ENCODE measurements at places on chromosomes 1 and 21.

- DNase-seq = no peak
These were observed 175.7 kb downstream of the GPR52 start for GRCh38 chr1:174623324-174624035.

DNA sequence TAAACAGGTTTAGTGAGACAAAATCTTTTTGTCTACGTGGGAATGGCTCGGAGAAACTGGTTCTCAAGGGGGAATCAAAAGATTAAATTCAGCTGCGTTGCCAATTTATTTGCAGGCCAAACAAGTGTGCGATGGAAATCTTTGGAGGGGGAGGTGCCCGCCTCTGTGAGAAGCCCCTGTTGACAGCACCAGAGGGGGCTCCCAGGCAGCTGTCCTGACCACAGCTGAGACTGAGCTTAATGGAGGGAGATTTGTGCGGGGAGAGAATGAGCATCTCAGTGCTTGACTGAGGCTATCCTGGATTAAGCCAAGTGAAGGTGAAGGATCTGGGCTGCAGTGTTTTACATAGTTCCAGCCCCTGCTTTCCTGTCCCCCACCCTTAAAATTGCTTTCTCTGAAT lies 169.7 kb downstream of the ATG4C start:
- no peak for DNase-seq

DNA sequence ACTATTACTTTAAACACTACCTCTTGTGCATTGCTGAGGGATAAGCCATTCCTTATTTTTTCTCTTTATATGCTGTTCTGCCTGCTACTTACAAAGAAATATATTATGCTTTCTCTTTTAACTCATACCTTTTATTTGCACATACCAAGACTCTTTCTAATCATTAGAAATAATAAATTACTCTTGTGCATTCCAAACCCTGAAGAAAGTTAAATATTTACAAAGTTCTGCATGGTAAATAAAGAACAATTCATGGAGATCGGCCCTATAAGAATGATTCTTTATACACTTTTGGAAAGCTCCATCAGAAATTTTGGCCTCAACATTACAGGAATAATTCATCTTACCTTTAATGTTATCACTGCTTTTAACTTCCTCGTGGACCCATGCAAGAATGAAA lies 86.7 kb upstream of the PALMD start:
- no peak for DNase-seq

DNA sequence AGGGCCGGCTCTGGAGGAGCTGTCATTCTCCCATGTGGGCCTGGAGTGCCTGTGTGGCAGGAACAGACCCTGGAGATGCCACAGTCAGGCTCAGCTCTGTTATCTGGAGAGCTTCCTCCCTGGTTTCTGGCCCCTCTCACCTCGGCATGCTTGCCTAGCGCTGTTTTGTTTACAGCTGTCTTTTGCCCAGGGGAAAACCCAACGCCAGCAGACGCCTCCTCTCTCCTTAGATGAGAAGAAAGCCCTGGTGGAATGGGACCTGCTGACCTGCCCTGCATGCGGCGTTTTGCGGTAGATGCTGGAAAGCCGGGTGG lies 104.9 kb downstream of the CRYAA start:
- no peak for DNase-seq

- no peak for DNase-seq
These were observed 280.3 kb upstream of the POU3F1 start for GRCh38 chr1:38326856-38327255.

DNA sequence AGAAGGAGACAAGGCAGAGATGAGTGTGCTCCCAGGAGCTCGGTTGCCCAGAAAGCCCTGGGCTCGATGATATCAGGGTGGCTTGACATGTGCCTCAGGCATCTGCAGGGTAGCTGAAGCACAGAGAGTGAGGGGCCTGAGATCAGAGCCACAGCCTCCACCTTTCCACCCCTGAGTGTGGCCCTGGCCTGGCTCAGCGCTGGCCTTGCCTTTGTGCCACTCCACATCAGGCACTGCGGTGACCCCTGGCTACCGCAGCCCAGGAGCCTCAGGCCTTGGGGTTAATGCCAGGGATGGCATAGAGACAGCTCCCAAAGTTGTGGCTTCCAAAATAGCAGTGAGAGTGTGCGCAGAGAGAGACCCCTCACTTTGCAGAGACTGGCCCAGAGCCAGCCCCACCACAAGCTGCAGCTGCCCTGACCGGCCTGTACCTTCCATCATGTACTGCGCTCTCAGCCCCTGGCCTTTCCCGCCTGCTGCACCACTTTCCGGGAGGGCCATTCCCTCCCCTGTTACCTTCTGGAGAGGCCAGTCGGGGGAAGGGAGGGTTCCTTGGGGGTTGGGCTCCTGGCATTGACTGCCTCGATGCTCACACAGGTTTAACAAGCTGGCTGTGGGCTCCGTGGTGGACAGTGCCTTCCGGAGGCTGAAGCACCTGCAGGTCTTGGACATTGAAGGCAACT lies 19.5 kb downstream of the PODN start:
- DNase-seq = no peak

- no peak for DNase-seq
These were observed 1.5 kb downstream of the GCLM start for GRCh38 chr1:93907718-93908117.

DNA sequence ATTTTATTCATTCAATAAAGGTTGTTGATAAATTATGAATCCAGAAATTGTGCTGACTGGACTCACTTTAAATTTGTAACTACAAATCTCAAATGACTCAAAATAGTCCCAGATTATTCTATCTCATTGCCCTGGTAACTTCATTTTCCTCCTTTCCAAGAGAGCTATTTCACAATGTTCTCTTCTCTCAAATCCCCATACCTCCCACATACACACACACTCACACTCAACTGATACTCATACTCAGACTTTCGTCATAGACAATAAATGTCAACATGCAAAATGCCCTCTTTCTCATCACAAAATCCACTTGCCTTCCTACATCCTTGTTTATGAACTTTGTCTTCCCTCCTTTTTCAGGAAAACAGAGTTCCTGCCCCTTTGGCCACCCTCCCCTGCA lies 33.3 kb downstream of the EXTL2 start:
- no peak for DNase-seq

GRCh38 chr1:903305-903704 lies 20.4 kb upstream of the SAMD11 start:
- no peak for DNase-seq

DNA sequence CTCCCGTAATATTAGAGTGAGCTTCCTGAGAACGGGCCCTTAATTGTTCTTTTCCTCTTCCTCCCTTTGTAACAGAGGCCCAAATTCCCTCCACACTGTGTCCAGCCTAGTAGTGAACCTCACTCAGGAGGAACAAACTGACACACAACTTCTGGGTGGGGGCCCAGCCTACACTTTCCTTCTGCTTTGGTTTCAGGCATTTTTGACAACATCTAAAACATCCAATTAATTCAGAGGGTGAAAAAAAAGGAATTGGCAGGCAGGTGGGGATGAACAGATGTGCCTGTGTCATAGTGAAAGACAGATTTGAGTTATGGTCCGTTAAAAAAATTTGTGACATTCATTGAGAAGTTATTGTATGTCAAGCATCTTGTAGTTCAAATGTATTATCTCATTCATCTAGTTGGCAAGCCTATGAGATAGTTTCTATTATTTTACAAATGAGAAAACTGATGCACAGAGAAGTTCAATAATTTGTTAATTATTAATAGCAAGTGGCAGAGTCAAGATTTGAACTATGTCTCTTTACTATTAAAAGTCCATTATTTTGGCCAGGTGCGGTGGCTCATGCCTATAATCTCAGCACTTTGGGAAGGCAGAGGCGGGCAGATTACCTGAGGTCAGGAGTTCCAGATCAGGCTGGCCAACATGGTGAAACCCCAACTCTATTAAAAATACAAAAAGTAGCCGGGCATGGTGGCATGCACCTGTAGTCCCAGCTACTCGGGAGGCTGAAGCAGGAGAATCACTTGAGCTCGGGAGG lies 41.6 kb upstream of the LRIG2 start:
- DNase-seq = no peak
